Activated T-helper 1 cell treated with anti-CD3 and anti-CD28 coated beads, Interleukin-2, amount 50 U/mL, for 16 hours (primary cell): ENCODE measurements at places on chromosomes 1 and 21.

GRCh38 chr1:207342332-207342731 is 20.9 kb downstream of the CD55 start:
- DNase-seq = no peak

GRCh38 chr1:70628973-70629372 is 217.9 kb downstream of the CTH start:
- DNase-seq = no peak

DNA sequence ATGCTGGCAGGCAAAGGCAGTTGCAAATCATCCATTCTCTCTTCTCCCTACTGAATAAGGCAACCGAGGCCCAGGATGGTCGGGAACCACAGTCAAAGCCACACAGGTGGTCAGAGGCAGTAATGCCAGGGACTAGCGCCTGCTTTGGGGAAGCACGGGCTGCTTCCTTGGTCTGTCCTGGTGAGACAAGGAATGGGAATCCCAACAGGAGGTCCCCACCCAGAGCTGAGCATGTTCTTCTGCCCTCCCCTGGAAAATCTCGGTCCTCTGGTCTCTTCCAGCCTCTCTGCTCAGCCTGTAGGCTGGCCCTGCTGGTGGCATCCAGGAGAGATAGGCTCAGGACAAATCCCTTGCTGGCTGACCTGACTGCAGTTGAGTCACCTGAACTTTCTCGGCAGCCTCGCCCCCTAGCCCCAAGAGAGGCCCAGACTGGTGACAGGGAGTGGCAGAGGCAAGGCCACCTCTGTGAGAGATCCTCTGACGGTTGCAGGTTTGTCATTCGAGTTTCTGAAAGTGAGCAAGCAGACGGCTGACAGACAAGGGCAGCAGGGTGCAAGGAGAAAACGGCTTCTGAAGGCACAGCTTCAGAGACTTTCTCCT is 5.8 kb downstream of the OLIG1 start:
- DNase-seq = no peak

GRCh38 chr1:182888736-182889531 is 49.8 kb downstream of the DHX9 start:
- DNase-seq = no peak

DNA sequence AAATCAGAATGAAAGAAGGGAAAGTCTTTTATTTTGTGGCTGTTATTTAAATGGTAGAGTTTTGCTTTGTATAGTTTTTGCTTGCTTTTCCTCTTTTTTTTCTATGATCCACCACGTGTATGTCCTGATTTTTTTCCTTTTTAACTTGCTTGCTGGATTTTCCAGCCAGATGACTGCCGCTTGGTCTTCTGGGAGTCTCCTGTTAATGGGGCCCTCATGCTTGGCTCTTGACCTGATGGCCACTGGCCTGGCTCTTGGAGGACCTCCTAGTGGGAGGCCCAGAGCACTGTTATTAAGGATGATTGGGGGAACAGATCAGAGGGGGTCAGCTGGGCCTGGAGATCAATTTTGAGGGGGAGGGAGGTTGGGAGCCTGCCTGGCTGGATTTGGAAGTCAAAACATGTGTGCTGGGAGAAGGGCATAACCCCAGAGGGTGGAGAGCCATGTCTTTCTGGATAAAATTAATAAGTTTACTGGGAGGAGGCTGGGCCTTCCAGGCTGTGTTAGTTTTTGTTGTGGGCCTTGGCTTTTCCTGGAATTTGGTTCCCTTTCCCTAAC is 1.2 kb downstream of the FGGY start:
- no peak for DNase-seq

DNA sequence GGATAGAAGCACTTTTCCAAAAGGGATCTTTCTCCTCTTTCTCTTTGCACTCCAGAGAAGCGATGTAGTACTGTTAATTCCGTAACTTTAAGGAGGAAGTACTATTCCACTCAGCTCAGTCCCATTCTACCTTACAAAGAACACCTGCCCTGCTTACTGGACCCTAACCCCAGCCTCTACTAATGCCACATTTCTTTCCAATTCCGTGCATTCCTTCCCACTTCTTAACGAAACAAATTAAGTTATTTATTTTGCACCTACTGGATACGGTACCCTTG is 511 bp downstream of the NDC1 start:
- no peak for DNase-seq

GRCh38 chr1:226872437-226872836 is 2.0 kb downstream of the PSEN2 start:
- no peak for DNase-seq

DNA sequence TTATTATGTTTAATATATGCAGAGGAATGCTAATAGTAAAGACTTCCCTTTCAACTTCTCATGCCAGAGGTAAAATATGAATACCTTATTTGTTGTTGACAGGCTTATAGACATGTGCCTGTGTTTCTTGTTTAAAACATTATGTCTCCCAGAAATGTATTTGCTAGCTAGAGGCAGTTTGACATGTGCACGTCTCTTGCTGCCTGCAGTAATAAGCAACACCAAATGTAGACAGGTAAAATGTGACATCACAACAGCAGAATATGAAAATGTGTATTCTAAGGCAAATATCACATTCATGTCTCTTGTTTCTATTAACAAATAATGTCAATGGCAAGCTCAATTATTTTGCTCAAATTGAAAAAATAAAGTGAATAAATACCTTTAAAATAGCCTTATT is 80.2 kb upstream of the NEGR1 start:
- DNase-seq = no peak

- no peak for DNase-seq
Observed at GRCh38 chr1:106526650-106527049, 529.8 kb upstream of the PRMT6 start.

DNA sequence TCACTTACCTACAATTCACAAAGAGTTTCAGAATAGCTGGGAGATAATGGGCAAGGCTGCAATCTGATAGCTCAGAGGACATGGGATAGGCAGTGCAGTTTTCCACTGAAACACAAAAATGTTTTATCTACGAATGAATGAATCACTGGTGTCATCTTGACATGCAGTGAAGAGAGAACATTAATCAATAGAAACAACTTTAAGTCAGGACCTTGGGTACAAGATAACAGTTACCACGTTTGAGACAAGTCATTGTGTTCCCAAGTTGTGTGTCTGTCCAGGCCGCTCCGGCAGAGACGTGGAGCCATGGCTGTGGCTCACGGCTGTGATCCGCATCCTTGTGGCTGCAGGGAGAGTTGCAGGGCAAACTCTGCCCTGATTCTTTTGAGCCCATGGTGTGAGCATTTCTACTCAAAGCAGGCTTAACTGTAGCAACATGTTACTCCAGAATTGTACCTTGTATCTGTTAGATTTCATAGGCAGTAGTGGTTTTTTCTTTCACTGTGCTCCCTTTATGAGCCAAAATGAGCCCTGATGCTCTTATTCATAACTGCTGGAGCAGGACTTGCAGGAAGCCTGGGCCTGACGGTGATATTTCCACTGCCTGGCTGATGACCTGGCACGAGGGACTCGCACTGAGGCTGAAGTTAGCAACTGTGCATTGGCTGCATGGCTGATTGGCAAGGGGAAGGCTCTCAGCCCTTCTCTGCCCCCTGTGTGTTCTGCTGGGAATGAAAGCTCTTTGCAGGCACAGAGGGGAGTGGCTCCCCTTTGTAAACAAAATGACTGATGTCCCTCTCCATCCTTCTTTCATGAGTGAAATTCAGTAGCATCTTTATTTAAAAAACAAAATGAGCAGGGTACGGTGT is 465.2 kb downstream of the AJAP1 start:
- DNase-seq = no peak

- DNase-seq = no peak
Observed at GRCh38 chr1:235515844-235516512, 11.7 kb upstream of the B3GALNT2 start.

GRCh38 chr1:221286399-221286798 is 407.2 kb downstream of the HLX start:
- no peak for DNase-seq

- DNase-seq = no peak
Observed at GRCh38 chr1:108719656-108720435, 7.1 kb downstream of the FNDC7 start.

- DNase-seq = no peak
Observed at GRCh38 chr21:34881839-34882371, 167.2 kb downstream of the RUNX1 start.

DNA sequence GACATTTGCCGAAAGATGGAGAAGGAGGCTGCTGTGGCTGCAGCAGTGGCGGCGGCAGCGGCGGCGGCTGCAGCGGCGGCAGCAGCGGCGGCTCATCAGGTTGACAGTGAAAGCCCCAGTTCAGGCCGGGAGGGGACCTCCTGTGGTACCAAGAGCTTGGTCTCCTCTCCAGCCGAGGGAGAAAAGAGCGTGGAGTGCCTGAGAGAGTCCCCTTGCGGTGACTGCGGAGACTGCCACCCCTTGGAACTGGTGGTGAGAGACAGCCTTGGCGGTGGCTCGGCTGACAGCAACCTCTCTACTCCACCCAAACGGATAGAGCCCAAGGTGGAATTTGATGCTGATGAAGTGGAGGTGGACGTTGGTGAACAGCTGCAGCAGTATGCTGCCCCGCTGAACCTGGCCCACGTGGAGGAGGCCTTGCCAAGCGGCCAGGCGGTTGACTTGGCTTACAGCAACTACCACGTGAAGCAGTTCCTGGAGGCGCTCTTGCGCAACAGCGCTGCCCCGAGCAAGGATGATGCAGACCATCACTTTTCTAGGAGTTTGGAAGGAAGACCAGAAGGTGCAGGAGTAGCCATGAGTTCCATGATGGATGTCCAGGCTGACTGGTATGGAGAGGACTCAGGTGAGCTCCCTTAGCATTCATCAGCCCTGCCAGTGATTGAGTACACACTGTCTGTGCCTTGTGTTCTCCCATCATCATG is 6.3 kb downstream of the ZBTB8B start:
- DNase-seq = no peak

GRCh38 chr1:45543581-45544417 is 6.8 kb upstream of the AKR1A1 start:
- DNase-seq = peak; percentile 58

DNA sequence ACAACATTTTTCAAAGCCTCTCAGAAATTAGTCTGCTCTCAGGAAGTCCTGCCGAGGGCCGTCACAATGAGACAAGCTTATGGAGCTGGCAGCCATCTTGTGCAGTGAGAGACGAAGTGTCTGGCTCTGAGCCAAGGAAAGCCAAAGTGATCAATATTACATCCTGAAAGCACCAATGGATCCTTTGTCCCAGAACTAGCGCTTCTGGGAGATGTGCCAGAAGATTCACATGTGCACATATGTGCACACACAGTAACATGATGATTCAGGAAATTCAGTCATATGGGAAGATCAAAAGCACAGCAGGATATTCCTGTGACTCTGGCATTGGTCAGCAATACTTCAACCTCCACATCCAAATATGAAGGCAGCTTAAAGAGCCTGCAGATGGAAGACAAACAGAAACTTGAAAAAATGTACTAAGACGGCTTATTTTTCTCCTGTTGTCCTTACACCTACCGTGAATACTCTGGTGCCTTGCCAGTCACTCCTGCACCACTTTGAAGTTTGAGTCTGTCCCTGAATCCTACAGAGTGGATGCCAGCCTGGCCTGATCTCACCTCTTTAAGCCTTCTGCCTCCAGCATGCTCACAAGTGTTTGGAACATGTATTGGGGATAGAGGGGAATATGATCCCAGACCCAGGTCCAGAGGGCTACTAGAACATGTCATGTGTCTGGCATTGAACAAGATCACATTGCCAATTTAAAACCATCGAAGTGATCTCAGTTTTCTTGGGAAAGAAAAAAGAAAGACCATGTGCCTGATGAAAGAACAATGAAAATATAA is 44.5 kb upstream of the PRRX1 start:
- DNase-seq = no peak

GRCh38 chr1:172939475-172939874 is 111.3 kb downstream of the TNFSF18 start:
- DNase-seq = no peak

GRCh38 chr1:91282695-91283420 is 121.8 kb downstream of the HFM1 start:
- no peak for DNase-seq

- DNase-seq = peak; percentile 33
Observed at GRCh38 chr1:41898191-41898713, 20.5 kb downstream of the HIVEP3 start.

- DNase-seq = no peak
Observed at GRCh38 chr1:87560601-87561360, 232.1 kb downstream of the LMO4 start.

DNA sequence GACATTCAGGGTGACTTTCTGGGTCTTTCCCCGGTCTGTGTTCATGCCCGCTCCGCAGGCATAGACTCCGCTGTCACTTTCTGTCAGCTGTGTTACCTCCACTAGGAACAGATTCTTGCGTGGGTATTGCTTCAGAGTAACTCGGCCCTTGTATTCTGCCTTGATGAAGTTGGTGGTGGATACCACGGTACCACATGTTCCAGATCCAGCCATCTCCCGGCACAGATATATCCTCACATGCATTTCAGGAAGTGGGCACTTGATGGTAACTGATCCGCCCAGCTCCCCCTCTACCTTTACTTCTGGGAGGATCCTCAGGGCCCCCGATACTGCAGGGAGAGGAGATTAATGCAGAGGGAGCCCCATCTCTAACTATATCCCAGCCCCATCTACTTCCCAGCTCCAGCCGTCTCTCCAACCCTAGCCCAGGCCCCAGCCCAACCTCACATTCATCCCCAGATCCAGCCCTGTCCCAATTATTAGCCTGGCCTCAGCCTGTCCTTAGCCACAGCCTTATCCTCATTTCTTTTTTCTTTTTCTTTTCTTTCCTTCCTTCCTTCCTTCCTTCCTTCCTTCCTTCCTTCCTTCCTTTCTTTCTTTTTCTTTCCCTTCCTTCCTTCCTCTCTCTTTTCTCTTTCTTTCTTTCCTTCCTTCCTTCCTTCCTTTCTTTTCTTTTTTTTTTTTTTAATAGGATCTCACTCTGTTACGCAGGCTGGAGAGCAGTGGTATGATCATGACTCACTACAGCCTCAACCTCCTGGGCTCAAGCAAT is 7.8 kb downstream of the FCMR start:
- no peak for DNase-seq

GRCh38 chr1:219264561-219264960 is 90.9 kb downstream of the LYPLAL1 start:
- DNase-seq = no peak

DNA sequence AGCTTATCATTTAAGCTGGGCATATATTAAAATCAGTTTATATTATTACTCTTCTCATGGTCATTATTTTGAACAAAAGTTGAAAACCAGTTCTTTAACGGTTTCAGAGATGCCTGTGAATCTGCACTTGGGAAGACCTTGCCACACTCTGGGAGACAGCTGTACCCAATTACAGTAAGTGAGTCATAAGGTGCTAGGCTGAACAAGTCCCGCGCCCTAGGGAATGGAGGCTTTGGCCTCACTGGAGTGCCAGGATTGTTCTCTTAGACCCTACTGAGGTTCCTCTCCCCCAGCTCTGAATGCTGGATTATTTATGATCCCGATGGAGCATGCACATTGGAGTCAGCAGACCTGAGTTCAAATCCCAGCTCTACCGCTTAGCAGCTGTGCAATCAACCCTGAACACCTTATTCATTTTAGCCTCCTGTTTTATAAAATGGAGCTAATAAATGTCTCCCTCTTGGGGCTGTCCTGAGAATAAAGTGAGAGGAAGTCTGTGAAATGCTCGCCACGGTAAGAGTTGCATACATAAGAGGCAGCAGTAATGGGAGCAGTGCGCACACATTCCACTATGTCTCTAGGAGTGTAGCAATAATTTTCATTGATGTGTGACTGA is 266.2 kb downstream of the FOXD2 start:
- no peak for DNase-seq

GRCh38 chr1:10304295-10304694 is 93.9 kb downstream of the KIF1B start:
- no peak for DNase-seq
